H9 (cell line): ENCODE measurements at places on chromosomes 4 and X.

- peak; percentile 41 for DNase-seq
These were observed 381.0 kb upstream of the TRAM1L1 start for GRCh38 chr4:117466388-117466787.

- no peak for DNase-seq
These were observed 5.1 kb downstream of the BGN start for GRCh38 chrX:153499876-153500275.

DNA sequence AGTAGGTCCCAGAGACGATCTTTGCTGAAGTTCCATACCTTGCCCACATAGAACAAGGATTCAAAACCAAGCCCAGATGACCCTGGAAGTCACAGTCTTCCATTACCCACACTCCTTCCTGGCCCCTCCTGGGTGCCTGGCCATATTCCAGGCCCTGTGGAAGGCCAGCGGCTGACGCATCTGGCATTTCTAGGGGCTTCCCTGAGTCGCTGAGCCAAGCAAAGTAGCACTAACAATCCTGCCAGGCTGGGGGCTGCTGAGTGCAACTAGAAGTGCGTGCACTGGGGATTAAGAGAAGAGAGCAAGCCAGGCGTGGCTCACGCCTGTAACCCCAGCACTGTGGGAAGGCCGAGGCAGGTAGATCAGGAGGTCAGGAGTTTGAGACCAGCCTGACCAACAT, 175.2 kb upstream of the CPEB2 start:
- DNase-seq = no peak

GRCh38 chrX:50691820-50692219, 122.2 kb downstream of the SHROOM4 start:
- DNase-seq = peak; percentile 33

- DNase-seq = no peak
These were observed 697.4 kb downstream of the TRAM1L1 start for GRCh38 chr4:116387937-116388474.

DNA sequence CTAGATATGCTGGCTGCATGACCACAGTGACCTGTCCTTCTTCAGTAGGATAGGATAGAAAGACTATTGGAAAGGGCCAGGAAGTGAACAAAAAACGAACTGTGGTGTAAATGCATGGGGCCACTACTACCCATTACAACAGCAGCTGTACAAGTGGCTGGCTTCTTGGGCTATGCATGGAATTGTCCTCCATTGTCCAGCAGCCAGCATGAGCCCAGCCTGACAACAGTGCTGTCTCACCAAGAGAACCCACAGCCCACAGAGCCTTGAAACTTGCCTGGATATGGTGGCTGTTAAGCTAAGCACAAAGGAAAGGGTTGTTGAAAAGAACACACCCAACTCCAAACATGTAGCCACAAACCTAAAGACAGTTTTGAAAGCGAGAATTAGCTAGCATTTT, 330.2 kb upstream of the F9 start:
- no peak for DNase-seq

DNA sequence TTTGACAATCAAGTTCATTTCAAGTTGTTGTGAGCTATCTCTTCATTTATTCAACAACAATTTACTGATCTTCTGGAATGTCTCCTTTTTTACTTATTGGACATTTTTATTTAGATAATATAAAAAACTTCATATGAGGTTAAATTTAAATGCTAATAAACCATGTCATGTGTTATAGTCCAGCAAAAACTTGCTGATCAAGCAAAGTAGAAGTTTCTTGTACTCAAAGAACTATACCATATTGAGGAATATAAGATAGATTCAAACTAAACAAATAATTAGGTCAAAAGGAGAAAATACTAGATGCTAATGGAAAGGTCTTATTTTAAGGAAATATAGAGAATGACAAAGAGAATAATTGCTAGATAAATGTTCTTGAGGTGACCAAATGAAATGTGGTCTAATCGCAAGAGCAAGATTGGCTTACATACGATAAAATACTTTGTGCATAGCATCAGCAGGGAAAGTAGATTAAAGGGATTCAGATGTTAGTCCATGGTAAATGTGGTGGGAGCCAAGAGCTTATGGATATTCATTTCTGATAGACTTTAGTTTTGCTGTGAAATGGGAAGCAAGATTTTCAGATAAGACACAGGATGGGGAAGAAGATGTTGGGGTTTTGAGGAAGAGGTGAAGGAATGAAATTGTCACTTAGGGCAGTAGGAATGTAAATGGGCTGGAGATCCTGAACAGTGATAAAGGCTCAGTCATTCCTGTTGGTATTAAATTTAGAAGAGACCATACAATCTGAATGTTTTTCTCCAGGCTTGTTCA, 229.5 kb downstream of the MAPK10 start:
- no peak for DNase-seq

DNA sequence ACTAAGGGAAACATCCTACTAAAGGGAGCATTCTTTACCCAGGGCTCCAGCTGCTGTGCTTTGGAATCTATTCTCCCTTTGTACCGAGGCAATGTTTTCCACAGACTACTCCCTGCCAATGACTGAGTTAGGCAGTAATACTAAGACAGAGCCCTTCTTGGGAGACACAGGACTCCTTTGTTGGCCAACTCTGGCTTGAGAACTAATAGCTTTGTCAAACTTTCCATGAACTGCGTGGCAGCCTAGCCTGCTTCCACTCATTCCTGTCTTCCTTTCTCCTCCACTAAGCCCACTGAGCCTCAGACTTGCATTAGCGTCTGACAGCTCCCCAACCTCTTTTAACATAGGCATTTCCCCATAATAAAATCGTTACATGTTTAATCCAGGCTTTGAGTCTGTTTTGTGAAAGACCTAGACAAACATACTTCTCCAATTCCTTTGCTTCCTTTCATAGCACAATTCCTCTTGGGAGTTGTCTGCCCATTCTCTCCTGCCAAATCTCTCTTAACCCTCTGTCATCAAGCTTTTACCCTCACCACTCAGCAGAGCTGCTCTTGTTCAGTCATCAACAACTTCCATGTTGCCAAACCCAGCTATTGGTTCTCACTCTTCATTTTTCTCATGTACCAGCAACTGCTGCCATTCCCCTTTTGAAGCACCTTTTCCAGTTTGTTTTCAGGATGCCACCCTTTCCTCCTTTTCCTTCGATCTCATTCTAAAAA, 300.3 kb upstream of the IGFBP7 start:
- no peak for DNase-seq

- DNase-seq = no peak
These were observed 144.5 kb upstream of the DIAPH2 start for GRCh38 chrX:96540111-96540631.

DNA sequence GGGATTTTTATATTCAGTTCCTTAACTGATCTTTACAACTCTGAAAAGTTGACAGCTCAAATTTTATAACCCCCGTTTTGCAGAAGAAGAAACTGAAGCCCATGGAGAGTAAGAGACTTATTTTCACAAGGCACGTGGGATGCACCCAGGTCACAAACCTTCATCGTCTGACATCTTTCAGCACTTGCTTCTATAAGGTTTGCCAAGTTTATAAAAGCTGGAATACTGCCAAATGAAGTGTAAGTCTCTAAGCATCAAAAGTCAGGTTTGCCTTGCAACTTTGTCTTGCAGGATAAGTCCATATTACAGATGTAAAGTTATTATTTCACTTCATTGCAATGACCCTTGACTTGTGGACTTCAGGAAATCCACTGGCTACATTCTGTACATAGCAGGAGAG, 6.3 kb upstream of the KCNIP4 start:
- DNase-seq = no peak

GRCh38 chr4:107098401-107098800, 62.3 kb upstream of the DKK2 start:
- DNase-seq = peak; percentile 25

GRCh38 chr4:103928370-103928769, 208.6 kb upstream of the TACR3 start:
- DNase-seq = no peak

DNA sequence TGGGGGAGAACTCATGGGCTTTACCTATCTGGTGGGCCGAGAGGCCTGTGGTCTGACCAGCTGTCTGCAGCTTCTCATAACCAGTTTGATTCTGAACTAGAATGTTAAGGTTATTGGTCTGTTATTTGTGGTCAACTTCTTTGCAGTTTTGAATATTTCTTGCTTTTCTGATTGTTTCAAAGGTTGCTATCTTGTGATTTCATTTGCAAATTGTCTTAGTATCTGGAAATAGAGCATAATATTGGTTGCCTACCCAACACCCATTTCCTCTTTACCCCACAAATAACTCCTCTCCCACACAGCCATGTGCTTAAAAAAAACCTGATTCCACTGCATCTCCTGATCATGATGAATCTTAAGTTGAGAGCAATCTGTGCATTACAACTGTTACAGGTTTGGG, 39.1 kb upstream of the BMP2K start:
- DNase-seq = no peak

- DNase-seq = no peak
These were observed 4.0 kb upstream of the CBLL2 start for GRCh38 chrX:22268706-22269105.

DNA sequence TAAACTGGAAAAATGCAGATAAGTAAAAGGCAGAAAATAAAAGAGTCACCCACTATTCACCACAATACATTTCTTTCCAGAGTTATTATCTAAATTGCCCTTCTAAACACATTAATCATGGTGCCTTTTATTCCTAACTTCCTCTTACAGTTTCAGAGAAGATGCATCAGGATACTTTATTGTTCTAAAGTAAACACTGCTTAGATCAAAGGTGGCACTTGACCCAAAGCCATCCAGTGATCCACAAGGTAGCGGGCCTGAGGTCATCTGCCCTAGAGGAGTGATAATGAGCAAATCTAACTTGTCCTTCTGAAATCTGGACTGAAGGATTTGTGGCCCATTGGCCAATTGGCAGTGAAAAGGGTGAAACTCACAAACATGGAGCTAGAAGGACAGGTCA, 12.0 kb upstream of the TMEM154 start:
- DNase-seq = no peak

DNA sequence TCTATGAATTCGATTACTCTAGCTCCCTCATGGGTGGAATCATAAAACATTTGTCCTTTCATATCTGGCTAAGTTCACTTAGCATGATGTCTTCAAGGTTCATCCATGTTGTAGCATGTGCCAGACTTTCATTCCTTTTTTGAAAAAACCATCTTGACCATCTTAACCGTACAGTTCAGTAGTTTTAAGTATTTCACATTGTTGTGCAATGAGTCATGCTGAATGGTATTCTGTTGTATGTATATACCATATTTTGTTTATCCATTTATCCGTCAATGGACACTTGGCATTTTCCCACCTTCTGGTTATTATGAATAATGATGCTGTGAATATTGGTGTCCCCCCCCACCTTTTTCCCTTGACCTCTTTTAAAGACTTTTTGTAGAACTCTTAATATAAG, 72.4 kb upstream of the TLR2 start:
- DNase-seq = no peak

GRCh38 chr4:25842229-25842845, 20.5 kb downstream of the SEL1L3 start:
- DNase-seq = no peak

DNA sequence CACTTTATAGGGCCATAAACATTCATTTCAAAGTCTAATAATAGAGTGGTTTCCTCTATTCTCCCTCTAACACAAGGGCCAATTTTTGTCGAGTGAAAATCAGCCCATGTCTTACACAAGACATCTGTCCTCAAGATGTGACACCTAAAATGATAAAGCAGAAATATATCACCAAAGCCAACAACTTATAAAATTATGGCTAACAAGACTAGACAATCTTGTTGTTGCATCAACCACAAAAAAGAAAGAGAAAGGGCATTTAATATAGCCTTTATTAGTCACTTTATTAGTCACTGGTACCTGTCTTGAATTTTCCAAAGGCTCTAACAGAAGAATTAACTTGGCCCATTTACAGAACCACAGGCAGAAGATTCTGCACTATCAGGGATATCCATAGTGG, 161.6 kb downstream of the SMIM20 start:
- no peak for DNase-seq

- no peak for DNase-seq
These were observed 70.9 kb downstream of the EPHA5 start for GRCh38 chr4:65599340-65599739.

GRCh38 chrX:38103857-38104812, 97.8 kb downstream of the SYTL5 start:
- DNase-seq = no peak

GRCh38 chr4:132332932-132333723, 816.0 kb upstream of the PCDH10 start:
- DNase-seq = no peak

GRCh38 chrX:129000018-129000417, 523.3 kb downstream of the SMARCA1 start:
- no peak for DNase-seq

DNA sequence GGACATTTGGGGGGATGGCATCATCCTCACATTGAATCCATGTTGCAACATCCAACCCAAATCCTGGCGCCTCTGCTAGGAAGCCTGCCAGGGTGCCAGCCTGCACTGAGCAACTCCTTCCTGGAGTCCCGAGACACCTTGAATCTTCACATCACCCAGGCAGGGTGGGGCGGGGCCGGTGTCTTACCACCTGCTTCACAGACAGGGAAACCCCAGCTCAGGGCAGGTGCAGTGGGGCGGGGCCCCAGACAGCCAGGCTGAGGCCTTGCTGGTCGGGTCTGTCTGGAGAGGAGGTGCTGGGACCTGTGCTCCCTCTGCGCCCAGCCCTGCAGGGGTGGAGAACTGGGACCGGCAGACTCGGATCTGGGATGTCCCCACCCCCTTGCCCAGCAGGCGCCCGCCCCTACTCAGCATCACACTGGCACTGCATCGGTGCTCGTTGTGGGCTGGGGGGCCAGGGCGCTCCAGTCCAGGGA, 31.5 kb upstream of the HTRA3 start:
- DNase-seq = no peak

- DNase-seq = no peak
These were observed 53.1 kb downstream of the EFNB1 start for GRCh38 chrX:68881911-68882310.

GRCh38 chr4:111923786-111924185, 221.5 kb upstream of the FAM241A start:
- DNase-seq = no peak

GRCh38 chrX:29659911-29660310, 555.5 kb upstream of the MAGEB2 start:
- DNase-seq = no peak

DNA sequence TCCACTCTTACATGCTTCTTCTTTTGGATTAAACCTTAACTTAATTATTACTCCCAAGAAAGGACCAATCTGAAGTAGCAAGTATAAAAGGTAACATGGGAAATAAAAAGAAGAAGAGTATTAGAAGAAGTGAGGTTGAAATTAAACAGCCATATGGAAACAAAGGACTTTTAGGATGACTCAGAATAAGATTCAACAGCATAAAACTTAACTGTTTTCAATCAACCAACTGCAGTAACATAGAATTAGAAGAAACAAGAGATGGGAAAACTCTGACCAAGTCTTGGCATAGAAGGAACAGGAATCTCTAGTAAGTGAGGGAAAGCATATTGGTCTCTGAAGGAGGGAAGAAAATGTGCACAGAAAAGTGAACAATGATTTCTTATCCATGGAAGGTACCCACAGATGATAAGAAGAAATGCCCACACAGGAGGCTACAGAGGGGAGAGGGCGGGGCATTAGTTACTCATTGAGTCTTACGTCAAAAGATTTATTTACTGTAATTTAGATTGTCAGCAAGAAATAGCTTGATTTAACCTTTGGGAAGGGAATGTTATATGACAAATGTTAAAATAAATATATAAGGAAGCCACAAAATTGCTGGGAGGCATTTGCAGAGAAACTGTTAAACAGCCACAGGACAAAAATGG, 177.3 kb downstream of the BANK1 start:
- no peak for DNase-seq

GRCh38 chr4:145352438-145353145, 129.1 kb upstream of the SMAD1 start:
- no peak for DNase-seq

- DNase-seq = no peak
These were observed 344.0 kb downstream of the CENPC start for GRCh38 chr4:67201334-67201733.

- DNase-seq = no peak
These were observed 642.1 kb upstream of the TENM3 start for GRCh38 chr4:181601103-181601502.
